Daoy (cell line): ENCODE measurements at places on chromosomes 6 and 20. TPM values are rescaled to one million over a fixed set of nuclear protein-coding genes. Genes with fewer than 3 reads are reported as not detected.

DNA sequence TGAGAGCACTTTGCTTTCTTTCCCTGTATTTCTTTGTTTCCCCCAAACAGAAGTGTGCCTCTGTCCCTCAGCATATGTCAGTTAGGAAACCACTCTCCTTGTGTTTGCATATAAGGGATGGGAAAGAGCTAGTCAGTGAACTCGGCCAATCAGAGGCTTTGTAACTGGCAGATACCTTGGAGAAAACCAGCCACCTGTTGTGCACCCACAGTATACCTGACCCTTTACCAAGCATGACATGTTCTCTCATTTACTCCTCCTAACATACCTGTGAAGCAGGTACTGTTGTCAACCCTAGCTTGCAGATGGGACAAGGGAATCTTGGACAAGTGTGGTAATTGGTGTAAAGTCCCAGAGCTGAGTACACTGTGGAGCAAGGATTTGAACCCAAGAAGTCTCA is 96.1 kb upstream of the FAM8A1 start:
- DNase-seq, result no peak

- DNase-seq, result no peak
These were observed 208.3 kb downstream of the PTPRK start for GRCh38 chr6:128311944-128312570.

DNA sequence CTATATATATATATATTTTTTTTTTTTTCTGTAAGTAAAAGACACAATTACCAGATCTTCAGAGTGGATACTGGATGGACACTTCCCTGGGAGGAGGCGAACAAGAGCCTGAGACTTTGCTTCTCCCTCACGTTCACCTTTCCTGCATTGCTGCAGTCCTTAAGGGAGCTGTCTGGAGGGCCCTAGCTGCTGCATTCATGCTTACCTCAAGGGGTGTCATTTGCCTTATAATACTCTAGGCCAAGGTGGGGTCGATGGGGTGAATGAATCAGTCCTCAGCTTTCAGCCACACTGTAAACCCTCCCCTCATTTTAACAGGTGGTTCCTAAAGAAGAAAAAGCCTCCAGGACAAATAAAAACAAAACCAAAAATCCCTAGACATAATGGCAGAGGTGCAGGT is 34.8 kb upstream of the CD83 start:
- DNase-seq, result no peak

DNA sequence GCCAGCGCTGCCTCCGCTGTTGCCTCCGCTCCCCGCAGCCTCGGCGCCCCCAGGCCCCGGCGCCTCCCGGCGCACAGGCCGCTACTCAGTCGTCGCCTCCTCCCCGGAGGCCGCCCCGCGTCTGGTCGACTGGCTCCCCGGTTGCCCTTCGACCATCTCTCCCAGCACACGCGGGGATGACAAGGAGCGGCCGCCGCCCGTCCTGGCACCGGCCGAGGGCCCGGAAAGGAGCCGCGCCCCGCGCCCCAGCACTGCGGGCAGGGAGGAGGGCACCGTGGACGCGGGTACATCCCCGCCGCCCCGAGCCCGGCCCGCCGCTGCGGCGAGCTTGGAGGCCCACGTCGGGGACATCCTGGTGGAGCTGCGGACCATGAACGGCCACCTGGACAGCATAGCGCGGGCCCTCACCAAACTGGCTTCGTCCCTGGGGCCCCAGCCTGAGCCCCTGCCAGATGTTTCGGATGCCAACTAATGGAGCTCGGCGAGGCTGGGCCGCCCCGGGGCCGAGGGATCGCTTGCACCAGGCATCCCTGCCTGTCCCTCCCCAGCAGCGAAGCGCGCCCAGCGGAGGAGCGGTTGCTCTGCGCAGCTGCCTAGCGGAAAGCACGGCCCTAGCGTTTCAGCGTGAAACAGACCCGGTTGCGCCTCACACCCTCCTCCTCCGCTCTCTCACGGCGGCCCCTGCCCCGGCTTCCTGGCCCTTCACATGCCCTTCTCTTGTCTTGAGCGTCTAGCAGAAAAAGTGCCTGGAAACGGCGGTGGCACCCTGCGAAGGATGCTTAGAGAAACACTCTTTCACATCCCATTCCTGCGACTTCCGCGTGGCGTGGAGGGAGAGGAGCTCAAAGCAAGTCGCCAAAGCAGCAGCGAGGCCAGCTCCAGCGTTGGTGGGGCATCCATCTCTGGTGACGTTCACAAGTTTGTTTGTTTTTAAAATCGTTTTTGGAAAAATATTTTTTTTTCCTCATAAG is 285.8 kb upstream of the SUPT3H start:
- no peak for DNase-seq

GRCh38 chr6:3888153-3888957 is 39.2 kb downstream of the FAM50B start:
- no peak for DNase-seq

DNA sequence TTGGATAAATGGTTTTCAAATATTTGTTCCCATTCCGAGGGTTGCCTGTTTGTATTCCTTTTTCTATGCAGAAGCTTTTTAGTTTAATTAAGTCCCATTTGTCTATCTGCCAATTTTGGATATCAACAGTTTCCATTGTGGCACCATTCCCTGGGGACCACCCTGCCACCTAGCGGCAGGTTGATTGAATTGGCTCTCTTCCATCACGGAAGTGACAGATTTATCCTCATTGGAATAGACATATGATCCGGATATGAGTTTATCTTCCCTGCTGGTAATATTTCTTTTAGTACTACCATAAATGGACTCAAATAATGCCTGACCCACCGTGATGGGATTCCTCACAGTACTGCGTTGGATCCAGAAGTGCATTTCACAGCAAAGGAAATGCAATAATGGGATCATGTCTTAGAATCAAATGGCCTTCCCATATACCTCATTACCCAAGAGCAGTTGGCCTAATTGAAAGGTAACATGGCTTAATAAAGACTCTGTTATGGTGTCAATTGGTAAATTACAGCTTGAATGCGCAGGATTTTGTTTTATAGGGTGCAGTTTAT is 327.0 kb downstream of the BMP2 start:
- peak; percentile 11 for DNase-seq

- DNase-seq, result peak; percentile 21
These were observed 40.1 kb upstream of the DYNLRB1 start for GRCh38 chr20:34475979-34476736.

DNA sequence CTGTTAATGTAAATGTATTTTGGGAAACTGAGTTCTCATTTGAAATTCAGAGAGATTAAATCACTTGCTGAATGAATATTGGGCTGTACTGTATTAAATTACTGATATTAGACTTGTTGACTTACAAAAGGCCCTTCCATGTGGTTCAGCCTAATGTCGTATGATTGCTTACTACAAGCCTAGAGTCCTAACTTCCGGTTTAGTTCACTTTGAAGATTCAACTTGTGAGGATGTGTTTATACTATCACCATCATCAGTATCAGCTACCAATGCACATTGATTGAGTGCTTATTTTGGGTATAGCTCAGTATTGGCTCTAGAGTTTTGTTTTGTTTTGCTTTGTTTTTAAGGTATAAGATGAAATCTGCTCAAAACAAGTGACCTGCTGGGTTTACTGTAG is 48.3 kb downstream of the FAM217A start:
- no peak for DNase-seq

DNA sequence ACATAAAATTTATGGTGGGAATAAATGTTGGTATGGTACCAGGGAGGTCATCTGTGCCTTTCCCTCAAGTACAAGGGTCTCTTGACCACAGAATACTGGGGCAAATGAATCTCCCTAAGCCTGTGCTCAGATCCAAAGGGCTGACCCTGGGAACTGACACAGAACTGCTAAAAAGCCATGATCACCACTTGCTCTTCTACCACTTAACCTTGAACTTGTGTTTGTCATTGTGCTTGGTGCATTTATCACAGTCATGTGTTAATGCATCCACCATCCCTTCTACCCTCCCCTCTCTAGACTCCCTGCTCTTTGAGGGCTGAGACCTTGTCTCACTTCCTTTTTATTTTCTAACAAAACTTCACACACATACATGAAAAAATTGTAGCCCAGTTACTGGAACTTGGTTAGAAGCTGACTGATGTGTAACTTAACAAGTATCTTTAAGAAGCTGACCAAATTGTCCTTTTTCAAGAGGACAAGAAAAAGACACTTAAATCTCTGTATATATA is 46.1 kb upstream of the PBOV1 start:
- no peak for DNase-seq

- no peak for DNase-seq
These were observed 91.2 kb downstream of the DLL1 start for GRCh38 chr6:170199716-170200115.

DNA sequence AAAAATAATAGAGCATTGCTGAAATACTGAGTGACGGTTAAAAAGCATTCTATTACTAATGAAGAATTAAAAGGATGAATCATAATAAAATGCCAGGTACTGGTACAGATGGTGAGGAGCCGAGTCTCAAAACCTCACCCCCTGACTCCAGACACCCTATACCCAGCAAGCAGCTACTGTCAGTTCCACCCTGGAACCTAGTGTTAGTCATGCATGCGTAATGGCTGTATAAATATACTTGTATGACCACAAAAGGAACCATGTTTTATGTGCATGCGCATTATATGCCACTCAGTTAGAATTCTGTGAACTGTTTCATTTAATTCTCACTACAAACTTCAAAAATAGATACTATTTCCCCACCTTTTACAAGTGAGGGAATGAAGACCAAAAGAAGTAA is 568.7 kb upstream of the RNF217 start:
- no peak for DNase-seq

ARMC12 gene
- 0.51 TPM in 1 of 2 replicates, not detected in the other for total RNA-seq

THBS2 gene
- 12.5 and 16.1 TPM in 2 replicates for total RNA-seq

HS3ST5 gene
- not detected in 2 replicates for total RNA-seq

GABRR1 gene
- total RNA-seq, result not detected in 2 replicates

KIF16B gene
- 3.2 and 6.1 TPM in 2 replicates for total RNA-seq

REM1 gene
- not detected in 2 replicates for total RNA-seq
